ENCODE measurements at places on chromosomes 7 and 10.

GRCh38 chr7:130065500-130066152 lies 4.7 kb upstream of the KLHDC10 start:
- no peak for DNase-seq

DNA sequence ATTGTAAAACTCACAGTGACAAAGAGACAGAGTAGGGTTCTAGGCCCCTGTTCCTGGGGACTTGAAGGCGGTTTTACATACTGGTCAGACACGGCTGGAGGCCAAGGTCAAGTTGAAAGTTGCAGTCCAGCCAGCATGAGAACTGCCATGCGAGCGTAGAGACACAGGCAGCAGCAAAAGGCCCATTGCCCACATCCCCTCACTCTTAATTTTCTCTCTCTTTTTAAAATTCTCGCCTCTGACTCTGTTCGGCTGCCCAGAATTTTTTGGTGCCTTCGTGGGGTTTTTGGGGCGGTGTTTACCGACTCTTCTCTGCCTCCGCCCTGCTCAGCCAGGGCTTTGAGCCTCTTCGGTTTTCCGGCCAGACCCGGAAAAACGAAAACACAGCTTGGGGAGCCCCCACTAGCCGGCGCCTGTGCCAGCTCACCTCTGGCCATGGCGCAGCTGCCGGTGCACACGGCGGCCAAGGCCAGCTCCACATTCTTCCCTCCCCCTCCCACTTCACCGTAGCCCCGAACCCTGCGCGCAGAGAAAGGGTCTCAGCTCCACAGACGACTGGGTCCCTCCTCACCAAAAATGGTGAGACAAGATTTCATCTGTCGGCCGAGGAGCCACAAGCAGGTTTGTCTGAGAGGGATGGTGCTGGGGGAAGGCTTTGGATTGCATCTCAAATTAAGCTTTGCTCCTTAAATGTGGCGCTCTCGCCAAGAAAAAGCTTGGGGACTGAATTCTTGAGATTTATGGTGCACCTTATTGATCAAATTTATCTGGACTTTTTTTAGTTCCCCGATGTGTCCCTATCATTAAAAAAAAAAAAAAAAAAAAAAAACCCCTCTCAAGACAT lies 2.3 kb upstream of the HOXA13 start:
- no peak for DNase-seq

DNA sequence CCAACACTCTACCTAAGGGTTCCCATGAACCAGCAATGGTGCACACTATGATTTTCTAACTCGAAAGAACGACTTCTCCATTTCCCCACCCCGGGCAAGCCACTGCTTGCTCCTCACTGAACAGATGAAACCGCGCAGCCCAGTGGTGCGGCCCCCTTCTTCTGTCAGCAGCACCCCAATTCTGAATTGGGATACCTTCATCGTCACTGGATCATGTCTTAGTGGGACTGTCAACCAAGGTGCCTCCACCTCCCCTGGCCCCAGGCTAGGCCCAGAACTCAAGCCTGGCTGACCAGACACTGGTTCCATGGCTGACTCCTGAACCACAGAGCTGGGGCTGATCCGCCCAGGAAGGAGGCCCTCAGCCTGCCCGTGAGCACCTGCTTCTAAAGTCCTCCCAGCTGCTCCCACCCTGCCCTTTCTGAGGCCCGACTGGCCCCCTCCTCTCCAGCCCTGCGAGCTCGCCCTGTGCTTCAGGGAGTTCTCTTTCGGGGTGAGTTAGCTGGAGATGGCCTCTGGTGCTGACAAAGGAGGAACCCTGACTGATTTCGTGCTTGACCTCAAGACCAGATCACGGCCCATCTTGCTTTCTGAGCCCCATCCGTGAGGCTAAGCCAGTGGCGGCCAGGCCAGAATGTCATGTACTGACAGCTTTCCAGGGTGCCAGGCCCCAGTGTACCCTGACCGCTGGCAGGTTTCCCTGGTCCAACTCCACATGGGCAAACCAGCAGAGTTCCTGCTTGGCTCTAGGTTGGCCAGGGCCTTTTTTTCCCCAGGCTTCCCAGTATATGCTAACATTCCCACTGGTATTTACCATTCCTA lies 44.5 kb downstream of the FAM53B start:
- no peak for DNase-seq

DNA sequence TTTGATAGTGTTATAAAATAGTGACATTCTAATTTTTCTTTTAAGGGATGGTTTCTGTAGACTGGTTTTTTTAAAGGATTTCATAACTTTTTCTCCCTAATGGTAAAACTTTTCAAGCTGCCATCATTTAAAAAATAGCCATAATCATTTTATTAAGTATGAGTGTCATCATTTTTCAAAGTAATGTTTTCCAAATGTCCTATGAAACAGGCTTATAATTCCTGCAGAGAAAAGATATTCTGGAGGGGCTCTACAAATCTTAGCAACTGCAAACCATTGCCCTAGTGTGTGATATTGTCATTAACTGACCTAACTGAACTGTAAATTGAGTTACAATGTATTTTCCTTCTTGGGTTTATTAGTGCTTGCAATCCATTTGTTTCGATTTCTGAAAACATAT lies 226.0 kb downstream of the BBS9 start:
- DNase-seq: no peak

DNA sequence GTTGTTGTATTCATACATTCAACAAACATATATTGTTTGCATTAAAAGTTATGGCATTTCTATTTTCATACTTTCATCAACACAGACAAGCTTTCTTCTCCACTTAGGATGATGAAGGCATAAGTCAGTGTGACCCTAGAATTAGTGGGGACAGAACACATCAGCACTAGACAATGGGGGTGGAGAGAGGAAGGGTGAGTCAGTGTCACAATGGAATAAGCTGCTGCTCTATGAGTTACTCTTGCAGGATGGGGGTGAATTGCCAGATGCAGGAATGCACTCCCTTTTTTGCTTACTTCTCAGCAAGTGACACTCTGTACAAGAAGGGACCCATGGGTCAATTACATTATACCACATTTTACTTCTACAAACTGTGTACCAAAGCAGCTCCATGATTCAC lies 74.0 kb downstream of the DGKI start:
- no peak for DNase-seq

Data from NCI-H2171 treated with DMSO at 0.1 percent for 48 hours (cell line).